ENCODE measurements at places on chromosomes 16 and 17. TPM values are rescaled to one million over a fixed set of nuclear protein-coding genes. Genes with fewer than 3 reads are reported as not detected.

GRCh38 chr16:65497571-65497970, 375.7 kb upstream of the CDH11 start:
- peak; percentile 44 for DNase-seq

GRCh38 chr17:27523712-27524111, 67.5 kb downstream of the KSR1 start:
- DNase-seq = no peak

DNA sequence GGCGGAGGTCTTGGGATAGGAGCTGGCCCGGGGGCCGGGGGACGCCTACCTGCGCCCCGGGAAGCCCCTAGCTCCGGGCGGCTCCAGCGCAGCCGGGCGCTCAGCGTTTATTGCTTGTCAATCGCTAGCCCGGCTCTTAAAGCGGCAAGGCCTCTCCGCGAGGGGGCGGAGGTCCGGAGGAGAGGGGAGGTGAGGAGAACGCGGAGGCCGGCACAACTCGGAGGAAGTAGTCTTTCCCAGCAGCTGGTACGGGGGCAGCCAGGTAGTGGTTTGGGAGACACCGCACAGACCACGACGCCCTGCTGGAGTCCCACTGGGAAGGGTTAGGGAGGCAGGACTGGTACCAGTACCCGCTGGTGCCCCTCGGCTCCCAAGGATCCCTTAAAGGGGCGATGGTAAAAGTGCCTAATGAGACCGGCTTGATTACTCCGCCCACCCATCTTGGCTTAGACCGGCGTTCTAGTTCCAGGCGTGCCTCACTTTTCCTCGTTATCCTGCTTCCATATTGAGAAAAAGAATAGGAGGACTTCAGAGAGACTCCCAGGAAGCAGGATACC, at the start of gene MPP2:
Gene MPP2, minus strand, starts transcription at position 112 of the 557 bp plus-strand sequence. CDS start 3,076 bp downstream, outside the sequence.
- DNase-seq = no peak

GRCh38 chr17:80890196-80890920, 101.3 kb upstream of the CHMP6 start:
- no peak for DNase-seq

DNA sequence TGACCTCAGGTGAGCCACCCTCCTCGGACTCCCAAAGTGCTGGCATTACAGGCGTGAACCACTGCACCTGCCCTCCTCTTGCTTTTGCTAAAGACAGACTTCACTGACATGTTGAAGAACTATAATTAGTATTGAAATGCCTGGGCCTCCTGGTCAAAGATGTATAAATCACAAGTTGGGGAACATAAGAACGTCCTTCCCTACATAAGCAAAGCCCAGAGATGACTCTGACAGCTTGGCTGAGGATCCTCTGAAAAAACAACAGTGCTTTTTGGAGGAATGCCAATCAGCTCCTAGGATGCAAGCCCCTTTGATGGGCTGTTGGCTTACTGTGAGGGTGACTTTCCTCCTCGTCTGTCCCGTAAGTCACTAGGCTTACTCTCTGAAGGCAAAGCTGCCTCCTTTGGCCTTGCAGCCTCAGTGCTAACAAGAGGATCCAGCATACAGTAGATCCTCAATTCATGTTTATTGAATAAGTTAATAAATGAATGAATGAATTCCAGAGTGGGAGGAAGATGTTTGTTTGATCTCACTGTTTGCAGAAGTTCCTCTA, 6.3 kb downstream of the APOH start:
- no peak for DNase-seq

- no peak for DNase-seq
Measured at GRCh38 chr17:42989726-42990652, 8.2 kb upstream of the RPL27 start.

- DNase-seq = no peak
Measured at GRCh38 chr17:81569986-81570514, 17.9 kb upstream of the FAAP100 start.

- no peak for DNase-seq
Measured at GRCh38 chr17:78057113-78057740, 71.3 kb downstream of the TMC6 start.

ERN2 gene
- not detected for total RNA-seq

MIF4GD gene
- 41.6 TPM for total RNA-seq

DNA sequence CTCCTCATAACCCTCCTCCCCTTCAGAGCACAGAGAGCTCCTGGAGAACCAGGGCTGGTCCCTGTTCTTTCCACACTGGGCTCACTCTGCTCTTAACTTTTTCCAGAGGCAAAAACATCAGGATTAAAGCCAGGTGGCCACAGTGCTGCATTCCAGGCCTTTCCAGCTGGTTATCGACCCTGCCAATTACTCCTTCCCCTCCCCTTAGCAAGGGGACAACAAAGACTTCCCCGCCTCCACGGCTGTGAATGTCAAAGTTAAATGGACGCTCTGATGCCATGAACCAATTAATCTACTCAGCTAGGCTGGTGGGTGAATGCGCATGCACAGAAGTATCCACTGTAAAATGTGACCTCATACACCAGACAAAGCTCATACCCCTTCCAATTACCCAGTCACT, 23.1 kb downstream of the ACLY start:
- DNase-seq = no peak

- no peak for DNase-seq
Measured at GRCh38 chr17:20925091-20925490, 117.7 kb downstream of the USP22 start.

- DNase-seq = no peak
Measured at GRCh38 chr17:61081959-61082358, 317.7 kb upstream of the TBX2 start.

DNA sequence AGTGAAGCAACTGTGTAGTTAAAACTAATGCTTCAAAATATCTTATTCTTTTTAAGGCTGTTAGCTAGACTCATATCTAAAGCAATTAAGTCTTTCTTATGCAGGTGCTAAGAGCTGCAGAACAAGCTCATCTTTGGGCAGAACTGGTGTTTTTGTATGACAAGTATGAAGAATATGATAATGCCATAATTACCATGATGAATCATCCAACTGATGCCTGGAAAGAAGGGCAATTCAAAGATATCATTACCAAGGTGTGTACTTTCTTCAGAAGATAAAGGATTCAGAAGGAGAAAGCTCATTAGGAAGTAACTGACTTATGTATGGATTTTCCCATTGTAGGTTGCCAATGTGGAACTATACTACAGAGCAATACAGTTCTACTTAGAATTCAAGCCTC, 23.9 kb downstream of the PTRH2 start:
- DNase-seq = no peak

GRCh38 chr17:10019941-10020451, 114.9 kb upstream of the RCVRN start:
- DNase-seq = peak; percentile 11

DNA sequence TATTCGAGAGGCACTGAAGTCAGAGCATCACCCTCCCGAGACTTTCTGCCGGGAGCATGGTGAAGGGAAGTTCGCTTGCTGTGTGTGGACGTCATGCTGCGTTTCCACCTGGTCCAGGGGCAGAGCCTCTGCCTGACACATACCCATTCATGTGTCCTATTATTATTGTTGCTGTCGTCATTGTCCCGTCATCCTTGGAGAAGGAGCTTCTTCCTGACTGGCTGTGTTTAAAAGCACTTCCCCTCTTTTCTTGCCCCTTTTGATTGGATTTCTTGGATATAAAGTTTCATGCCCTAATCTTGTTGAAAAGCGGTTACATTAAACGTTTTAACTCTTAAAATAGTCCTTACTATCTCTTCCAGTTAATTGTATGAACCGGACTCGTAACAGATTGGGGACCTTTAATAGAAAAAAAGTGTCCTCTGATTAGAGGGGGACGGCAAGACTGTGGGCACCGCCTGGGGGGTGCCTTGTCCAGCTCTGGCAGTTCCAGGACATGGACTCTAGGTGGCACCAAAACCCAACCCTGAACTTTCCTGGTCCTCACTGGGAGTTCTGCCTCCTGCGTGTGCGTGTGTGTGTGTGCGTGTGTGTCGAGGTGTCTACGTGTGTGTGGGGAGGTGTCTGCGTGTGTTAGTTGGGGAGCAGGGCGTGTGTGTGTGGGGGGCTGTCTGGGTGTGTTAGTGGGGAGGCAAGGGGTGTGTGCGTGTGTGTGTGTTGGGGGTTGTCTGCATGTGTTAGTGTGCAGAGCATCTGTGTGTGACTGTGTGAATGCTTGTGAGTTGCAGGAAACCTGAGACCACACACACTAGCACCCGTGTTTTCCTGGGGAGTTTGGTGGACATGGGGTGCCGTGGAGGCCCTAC, 133.3 kb upstream of the CIBAR2 start:
- peak; percentile 80 for DNase-seq

DNA sequence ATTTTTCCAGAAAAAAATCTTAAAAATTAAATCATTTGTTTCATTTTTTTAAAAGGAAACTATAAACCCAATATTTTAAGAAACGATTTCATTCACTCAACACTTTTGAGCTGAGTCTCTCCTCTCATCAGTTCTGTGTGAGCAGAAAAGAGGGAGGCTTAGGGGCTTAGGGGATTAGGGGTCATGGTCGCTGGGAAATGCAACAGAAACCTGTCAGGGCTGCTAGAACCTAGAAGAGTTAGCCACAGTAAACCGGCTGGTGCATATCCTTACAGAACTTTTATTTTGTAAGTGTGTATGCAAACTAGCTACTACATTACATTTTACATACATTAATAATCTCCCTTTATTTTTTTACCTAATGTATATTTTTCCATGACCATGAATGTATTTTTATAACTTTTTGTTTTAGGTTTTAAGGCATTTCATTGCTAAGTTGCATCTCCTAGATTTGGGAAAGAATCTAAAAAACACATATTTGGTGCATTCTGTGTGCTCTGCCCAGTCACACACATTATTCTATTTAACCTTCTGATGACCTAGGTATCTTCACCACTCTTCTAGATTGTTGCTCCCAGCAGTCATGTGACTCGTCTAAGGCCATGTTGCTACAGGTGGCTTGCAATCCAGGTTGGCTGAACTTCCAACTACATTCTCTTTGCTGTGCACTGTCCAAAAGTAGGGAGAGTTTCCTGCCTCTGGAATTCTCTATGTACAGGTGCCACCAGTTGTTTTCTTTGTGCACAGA, 24.4 kb downstream of the TBC1D3B start:
- no peak for DNase-seq

TEX19 gene
- 0.72 TPM for total RNA-seq

DNA sequence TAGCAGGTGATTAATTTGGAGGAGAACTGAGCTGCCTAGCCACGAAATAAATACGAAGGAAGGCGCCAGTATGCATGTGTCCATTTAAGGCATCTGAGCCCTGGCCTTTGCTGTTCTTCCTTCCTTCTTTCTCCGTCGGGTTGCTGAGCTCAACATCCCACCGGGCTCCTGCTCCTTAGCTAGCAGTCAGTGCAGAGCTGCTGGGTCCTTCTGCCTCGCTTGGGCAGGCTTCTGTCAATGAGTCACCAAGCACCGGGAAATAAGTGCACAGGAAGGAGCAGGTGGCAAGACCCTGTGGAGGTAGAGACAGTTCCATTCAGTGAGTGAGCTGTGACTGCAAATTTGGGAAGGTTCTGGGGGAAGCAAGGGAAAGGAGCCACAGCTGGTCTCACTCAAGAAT, 120.7 kb downstream of the CCDC182 start:
- no peak for DNase-seq

DNA sequence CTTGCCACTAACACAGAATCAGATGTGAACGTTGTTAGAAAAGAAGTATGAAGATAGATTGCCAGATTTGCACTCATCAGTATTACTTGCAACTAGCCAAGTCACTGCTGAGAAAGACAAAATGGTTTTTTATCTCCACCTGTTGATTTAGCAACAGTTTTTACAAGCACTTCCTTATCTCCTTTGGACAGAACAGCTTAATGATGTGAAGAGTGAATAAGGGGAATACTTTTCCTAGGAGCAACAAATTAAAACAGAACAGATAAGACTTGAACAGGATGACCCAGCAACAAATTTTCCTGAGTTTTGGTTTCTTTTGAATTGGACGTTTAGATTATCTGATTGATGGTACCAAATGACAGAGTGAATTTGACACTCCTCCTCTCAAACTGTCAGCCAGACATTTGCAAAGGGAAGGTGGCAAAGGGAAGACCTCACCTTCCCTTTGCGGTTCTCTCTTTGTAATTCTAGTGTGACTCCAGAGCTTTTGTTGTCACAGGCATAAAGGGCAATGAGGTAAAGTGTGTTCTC, 130.6 kb downstream of the NLK start:
- no peak for DNase-seq

DNA sequence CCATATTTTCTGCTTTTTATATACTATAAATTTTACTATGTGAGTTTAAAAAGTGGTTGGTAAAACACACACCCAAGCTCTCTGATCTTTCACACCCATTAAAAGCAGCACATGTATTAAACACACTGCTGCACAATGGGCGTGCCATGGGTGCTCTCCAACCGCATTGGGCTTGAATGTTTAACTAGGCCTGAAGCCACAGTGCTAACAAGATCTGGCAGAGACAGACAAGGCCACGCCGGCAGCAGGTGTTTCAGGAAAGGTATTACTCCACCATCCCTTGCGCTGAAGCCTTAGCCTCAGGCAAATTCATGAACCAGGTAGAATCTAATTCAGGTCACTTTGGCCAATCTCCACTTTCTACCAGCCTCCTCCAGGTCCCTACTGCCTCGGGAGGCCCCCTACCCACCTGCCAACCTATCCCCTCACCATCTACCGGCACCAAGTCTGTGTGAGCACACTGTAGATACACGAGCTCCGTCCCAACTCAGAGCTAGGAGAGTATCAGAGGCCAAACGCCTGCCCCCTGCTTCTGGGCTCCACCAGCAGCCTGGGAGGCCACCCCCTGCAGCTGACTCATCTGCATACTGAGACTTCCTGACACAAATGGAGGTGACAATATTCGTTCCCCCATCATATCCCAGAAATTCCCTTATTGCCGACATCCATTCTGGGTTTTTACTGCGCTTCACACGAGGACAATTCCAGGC, 95.0 kb downstream of the ADCY9 start:
- DNase-seq = no peak

PIK3R6 gene
- total RNA-seq = not detected

GRCh38 chr17:74474043-74474792, 7.8 kb downstream of the CD300A start:
- no peak for DNase-seq

GRCh38 chr16:70651524-70651923, 5.2 kb downstream of the IL34 start:
- DNase-seq = no peak

SMTNL2 gene
- not detected for total RNA-seq

All from H4 (cell line).